Activated CD4-positive, alpha-beta T cell treated with anti-CD3 and anti-CD28 coated beads, Interleukin-2, amount 10 ng/mL, durations not matched to agents 24 days and 14 days (primary cell): ENCODE measurements at places on chromosomes 7 and 10.
A peak's percentile ranks its signal among the peaks of the same experiment; 100 is the strongest.

DNA sequence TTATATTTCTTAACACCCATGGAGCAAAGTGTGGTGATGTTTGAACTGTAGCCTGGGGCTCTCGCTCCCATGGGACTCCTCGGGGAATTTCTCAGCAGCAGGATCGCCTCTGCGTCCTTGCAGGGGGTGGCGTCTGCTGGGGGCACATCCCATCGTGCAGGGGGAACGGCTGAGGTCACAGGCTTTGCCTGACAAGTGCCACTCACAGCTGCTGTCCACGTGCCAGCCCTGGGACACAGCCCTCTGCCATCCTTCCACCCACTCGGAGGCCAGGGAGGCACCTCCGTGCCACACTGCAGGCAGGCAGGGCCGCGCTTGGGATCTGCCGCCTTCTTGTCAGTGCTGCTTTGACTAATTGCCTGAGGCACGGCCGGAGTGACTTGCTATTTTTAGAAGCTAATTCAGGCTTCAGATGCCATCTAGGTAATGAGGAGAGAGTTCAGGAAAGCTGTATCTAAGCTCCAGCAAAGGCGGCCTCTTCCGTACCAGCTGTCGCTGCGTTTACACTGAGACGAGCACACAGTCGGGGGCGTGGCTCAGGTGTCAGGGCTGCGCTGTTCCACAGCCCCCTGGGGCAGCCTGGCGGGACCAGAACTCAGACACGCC is 45.7 kb downstream of the PITRM1 start:
- DNase-seq = no peak

GRCh38 chr7:20305726-20306125 is 25.0 kb upstream of the ITGB8 start:
- no peak for DNase-seq

DNA sequence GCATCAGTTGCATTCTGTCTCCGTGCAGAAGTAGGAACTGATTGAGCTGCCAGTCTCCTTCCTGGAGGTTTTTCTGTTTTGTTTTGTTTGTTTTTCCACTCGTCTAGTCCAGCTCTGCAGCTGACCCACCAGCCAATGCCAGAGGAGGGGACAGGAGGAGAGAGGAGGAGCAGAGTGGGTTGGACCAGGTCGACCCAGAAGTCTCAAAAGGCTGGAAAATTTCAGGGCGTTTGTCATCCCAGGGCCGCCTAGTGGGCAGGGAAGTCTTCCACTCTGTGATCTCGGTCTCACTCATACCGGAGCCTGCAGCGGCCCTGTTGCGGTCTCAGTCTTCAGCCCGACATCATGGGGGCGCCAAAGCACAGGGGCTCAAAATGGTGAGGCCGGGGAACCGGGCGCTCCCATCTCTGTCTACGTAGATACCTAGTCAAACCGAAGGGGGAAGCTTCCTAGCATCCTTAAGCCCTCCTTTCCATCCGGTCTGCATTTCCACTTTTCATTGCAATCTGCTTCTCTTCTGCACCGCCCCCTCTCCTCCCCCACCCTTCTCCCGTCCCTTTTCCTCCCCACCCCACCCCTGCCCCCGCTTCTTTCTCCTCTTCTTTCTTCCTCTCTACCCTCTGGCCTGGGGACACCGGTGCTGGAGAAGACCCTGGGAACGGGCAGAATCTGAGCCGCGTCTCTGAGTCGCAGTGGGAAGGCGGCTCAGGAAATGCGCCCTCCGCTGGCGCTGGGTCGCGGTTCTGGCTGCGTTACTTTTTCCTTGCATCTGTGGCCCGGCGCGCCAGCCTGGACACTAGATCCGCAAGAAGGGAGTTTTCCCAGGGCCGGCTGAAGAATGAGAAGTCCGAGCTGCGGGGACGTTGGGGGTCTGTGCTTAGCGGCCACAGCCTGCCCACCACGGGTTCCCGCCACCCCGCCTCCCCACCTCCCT is 16.2 kb upstream of the PAX2 start:
- DNase-seq = peak; percentile 65

DNA sequence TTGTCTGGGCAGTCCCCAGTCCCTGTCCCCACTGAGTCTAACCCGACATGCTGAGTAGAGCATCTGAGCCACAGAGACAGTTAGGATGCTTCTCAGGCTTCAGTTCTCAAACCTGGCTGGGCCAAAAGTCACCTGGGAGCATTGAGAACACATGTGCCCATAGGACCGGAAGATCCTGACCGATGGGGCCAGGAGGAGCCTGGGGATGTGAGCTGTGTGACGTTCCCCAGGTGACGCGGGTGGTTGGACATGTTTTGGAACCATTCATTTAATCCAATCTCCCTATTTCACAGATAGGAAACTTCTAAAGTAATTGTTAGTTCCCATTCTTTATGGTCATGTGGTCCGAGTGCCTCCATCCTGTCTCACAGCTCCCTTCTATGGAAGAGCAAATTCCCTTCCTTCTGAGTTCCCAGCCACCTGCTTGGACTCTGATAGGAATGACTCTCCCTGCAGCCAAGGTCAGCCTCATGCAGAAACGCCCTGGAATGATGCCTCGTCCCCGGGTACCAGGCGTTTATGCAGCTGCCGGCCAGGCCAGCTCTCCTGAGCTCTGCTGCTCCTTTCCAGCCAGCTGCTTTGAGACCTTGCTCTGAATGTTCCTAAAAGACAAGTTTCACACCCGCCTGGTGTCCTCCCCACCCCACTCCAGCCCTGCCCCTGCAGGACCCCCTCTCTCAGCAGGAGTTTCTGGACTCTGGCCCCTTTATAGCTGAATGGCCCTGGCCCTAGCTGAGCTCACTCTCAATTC is 166.5 kb upstream of the RHEB start:
- DNase-seq = no peak

GRCh38 chr10:76126607-76127527 is 695.4 kb downstream of the LRMDA start:
- no peak for DNase-seq
